HS-5 (cell line): ENCODE measurements at places on chromosomes 16 and 17.

- DNase-seq, result no peak
Measured at GRCh38 chr16:10261077-10261476, 78.8 kb upstream of the GRIN2A start.

DNA sequence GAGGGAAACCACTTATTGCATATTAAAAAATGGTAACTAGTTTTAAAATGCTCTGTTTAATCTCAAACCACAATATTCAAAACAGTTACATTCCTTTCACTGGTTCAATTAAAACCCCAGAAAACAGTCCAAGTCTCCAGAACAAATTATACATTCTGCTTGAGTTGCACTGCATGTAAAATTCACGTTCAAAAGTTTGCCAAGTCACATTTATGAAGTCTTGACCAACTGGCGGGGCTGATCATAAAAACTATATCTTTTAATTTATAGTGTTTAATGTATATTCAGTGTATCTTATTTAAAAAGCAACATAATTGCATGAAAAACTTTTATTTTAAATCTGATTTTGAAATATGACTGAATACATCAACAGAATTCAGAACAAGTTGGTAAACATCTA is 25.0 kb downstream of the CPPED1 start:
- DNase-seq, result no peak

DNA sequence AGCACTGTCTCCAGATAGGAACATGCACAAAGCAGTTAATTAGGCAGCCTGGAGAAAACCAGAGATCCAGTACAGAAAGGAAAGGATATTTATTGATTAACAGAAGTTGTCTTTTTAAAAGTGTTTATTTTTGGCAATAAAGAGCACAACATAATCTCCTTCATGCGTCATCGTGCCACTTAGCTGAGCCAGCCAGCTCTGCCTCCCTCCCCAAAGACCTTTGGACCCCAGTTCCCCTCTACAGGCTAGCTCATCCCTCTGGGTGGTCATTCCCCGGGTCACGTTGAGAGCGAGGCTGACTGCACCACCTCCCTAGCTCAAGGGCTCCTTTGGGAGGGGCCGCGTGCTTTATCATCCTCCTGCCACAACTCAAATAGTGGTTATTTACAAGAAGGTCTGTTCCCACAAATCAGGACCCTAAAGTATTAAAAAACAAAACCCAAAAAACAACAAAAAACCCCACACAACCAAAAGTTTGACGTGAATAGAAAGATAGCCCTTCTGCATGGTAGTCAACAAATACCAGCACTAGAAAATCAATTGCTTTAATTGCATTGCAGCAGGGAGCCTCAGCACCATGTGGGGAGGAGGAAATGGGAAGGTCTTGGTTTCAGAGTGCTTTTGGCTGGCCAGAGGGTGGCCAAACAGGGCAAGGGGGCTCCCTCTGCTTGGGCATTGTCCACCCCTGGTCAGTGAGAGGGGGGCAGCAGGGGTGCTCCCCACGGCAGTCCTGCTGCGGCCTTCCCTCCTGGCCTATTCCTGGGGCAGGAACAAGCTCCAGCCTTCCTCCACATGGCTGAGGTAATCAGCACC is 9.6 kb downstream of the POLR2C start:
- no peak for DNase-seq

- DNase-seq, result no peak
Measured at GRCh38 chr16:49653173-49653570, 202.7 kb downstream of the ZNF423 start.
